ENCODE measurements at places on chromosomes 11 and 22.
A peak's percentile ranks its signal among the peaks of the same experiment; 100 is the strongest.

- no peak for DNase-seq
Measured at GRCh38 chr22:48592488-48592887, 1235.2 kb downstream of the BRD1 start.

- DNase-seq = no peak
Measured at GRCh38 chr11:121341609-121342008, 49.0 kb downstream of the SC5D start.

- DNase-seq = no peak
Measured at GRCh38 chr22:49660794-49661781, 166.6 kb downstream of the BRD1 start.

- DNase-seq = no peak
Measured at GRCh38 chr11:122197066-122197987, 81.3 kb upstream of the BLID start.

DNA sequence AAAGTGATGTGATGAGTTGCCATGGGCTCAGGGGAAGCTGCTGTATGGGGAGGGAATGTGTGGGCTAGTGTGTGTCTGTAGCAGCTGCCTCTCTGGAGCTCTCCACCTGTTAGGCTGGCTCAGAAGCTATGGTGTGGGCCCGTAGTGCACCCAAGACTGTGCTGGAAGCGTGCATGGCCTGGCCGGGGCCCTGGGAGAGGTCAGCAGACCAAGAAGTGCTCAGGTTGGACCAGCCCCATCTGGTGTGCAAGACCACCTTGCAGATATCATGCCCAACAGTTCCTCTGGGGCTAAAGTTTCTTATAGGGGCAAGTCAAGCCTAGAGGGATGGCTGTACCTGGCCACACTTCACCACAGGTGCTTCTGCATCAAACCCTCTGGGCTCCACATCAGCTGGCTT lies 274.4 kb upstream of the CCDC179 start:
- DNase-seq = no peak

DNA sequence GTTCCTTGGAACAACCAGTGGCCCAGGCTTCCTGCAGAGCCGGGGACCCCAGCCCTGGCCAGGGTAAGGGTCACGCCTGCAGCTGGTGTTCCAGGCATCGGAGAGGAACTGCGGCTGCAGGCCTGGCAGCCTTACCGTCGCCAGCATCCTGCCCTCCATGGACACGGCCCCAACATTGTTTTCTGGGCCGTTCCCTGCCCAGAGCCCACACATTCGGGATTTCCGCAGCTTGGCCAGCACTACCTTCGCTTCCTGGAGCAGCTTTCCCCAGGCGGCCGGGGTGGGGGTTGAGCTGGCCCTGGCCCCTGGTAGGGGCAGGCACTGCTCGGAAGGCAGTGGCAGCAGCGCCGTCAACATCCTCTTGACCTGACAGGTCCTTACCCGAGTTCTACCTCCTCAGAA lies 17.7 kb downstream of the TXN2 start:
- DNase-seq = no peak

DNA sequence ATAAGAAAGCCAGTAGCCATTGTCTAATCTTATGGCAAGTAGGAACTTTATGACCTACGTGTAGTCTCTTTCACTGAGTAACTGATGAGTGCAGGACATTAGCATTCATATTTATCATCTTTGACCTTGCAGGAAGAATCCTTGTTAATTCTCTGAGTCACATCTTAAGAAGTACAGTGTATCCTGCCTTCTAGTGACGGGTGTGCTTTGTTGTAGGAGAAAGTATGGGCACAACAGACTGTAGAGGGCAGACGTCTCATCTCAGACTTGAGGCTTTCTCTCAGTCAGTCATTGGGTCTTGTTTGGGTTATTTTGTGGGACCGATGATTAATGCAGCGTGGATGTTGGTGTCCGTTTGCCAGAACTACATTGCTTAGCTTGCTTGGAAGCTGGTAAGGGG lies 6.8 kb downstream of the RNF214 start:
- DNase-seq = no peak

GRCh38 chr11:43643898-43644620 lies 36.5 kb upstream of the HSD17B12 start:
- DNase-seq = peak; percentile 79

GRCh38 chr11:118921121-118921928 lies 4.4 kb downstream of the BCL9L start:
- no peak for DNase-seq

- DNase-seq = no peak
Measured at GRCh38 chr11:111520560-111520959, 6.0 kb downstream of the HOATZ start.

- no peak for DNase-seq
Measured at GRCh38 chr11:108037211-108037610, 28.5 kb downstream of the CUL5 start.

DNA sequence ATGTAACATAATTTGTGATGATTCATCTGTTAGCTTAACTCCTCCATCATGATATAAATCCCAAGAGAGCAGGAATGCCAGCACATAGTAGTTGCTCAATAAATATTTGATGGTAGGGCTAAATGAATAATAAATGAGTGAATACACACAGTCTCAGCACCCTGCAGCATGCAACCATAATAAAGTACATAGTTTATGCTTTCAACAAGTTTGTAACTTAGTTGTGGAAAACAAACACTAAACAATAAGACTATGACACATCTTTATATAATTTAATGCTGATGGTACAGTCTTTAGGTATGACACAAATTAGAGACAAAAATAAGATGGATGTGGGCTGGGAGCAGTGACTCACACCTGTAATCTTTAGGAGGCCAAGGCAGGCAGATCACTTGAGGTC lies 3.8 kb downstream of the ALKBH8 start:
- no peak for DNase-seq

DNA sequence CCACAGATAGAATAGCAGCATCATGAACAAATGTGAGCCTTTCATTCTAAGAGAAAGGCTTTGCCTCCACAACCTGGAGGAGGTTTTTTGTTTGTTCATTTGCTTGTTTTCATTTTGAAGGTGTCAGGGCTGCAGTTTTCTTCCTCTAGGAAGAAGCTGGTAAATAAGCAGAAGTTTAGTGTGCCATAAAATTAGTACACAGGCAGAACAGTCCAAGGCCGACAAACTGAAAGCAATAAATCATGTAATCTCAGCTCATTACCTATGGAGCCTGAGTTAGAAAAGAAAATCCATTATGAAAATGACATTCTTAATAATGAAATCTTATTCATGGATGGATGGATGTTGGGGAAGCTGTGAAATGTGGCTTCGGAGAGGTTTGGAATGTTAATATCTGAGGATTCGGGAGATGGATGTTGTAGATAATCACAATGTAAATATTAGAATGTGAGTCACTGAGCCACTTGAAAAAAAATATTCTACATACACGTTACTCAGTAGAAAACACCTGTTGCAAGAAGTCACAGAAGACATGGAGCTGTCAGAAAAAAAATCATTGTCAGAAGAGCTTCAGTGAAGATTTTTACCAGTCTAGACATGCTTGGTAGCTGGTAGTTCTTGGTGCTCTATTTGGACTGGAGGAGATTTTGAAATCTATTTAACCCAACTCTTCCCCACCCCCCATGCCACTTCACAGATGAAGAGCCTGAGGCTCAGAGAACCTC lies 15.0 kb upstream of the ZDHHC13 start:
- DNase-seq = no peak

- no peak for DNase-seq
Measured at GRCh38 chr11:28618416-28618815, 510.2 kb downstream of the METTL15 start.

DNA sequence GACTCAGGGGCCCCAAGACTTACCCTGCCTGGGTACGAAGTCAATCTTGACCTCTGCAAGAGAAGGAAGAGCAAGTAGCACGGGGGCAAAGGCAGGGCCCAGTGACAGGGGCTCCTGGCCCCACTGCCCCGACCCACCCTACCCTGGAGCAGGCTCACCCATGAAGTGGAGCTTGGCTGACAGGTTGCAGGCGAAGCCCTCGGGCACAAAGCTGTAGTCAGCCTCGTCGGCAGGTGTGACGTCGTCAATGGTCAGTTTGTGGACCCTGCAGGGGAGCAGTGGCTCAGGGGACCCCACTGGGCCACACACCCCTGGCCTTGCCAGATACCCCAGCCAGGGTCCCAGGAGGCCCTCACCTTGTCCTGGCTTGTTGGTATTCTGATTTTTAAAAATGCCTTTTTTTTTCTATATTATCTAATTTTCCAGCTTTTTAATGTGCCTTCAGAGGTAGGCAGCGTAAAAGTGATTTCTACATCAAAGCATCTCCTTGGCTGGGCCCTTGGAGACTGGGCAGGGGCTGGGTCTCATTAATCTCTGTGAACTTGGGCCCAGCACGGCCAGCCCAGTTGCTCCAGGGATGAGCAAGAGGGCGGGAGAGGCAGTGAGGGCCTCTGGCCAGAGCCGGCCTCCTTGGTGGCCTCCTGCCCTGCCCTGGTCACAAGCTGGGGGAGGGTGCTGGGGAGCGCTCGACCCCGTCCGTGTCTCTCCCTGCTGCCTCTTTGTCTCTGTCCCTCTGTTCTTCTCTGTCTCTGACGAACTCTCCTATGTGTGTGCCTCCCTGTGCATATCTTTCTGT lies 11.3 kb downstream of the MYBPC3 start:
- no peak for DNase-seq

- no peak for DNase-seq
Measured at GRCh38 chr11:3353066-3353465, 25.9 kb downstream of the ZNF195 start.

DNA sequence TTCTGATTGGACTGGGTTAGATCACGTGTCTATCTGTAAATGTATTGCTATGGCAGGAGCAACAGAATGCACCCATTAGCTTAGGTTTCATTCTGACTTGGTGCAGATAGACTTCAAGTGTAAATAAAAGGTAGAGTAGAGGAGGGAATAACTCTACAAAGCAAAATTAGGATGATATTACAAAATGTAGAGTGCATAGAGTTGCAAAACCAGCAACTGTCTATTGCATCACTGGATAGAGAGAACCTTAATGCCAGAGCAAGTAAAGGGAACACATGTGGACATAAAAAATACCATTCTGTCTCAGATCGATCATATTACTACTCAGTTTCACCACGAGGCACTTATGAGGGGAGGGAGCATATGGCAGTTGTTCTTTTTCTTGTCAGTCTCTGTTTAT lies 22.0 kb upstream of the CAT start:
- no peak for DNase-seq

- no peak for DNase-seq
Measured at GRCh38 chr22:32569956-32570355, 95.3 kb downstream of the FBXO7 start.

DNA sequence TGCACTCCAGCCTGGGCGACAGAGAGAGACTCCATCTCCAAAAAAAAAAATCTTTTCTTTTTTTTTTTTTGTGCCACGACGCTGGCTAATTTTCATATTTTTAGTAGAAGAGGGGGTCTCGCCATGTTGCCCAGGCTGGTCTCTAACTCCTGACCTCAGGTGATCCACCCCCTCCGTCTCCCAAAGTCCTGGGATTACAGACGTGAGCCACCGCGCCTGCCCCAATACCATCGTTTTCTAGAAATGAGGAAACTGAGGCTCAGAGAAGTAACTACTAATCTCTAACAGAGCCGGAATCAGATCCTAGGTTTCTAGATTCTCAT lies 13.5 kb downstream of the SSH3 start:
- no peak for DNase-seq

DNA sequence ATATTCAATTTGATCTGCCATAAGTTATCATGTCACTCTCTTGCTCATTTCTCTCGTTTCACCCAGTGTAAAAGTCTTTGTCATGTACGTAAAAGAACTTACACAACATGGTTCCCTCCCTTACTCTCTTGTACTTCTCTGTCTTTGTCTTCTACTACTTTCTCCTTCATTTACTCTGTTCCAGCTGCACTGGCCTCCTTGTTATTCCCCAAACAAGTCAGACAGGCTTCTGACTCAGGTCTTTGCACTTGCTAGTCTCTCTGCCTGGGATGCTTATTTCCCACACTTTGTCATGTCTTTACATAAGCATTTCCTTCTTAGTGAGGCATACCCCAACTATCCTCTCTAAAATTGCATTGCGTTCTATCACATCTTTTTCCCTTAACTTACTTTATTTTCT lies 117.3 kb downstream of the CYP2R1 start:
- DNase-seq = no peak

- no peak for DNase-seq
Measured at GRCh38 chr22:24402460-24403192, 24.8 kb upstream of the ADORA2A start.

DNA sequence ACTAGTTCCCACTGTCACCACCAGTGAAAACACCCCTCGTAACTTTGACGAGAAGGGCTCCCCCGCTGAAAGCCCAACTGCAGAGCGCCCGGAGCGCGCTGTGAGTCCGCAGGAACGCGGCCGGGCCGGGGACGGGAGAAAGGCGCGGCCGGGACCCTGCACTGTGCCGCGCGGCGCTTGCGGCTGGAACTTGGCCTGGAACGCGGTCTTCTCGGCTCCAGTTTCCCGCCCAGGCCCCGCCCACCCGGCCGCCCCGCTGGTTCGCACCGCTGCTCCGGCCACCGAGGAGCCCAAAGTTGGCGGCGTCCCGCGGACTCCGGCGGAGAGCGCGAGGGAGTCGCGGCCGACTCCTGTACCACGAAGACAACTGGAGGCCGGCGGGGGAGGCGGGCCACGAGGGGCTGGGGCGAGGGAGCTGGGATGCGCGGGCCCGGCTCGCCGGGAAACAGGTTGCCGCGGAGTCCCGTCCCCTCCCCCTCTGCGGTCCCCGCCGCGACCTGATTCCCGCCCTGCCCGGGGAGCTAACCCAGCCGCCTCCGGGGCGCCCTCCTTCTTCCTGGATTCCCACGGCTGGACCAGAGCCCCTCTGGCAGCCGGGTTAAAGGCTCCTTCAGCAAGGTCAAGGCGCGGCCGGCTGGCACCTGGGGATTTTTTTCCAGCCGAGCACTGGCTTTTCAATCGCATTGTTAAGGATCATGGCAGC lies 3.4 kb downstream of the TENM4 start:
- DNase-seq = no peak

GRCh38 chr22:32926600-32926999 lies 125.1 kb downstream of the TIMP3 start:
- no peak for DNase-seq

GRCh38 chr22:47114813-47115517 lies 352.5 kb downstream of the TBC1D22A start:
- DNase-seq = no peak

DNA sequence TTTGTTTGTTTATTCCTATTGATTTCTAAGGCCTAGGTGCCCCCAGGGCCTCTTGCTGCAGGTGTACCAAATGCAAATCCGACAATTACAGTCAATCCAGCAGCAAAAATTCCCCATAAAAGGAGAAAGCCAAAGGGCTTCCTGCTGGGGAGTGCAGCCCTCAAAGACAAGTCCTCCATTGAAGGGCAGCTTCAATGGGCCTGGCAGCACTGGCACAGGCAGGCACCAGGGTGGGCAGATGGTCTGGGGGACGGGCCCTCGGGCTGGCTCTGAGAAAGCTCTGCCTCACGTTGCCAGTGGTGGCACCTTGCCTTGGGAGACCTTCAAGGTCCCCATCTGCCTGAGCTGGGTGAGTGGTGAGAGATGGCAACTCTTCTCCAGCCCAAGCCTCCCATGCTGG lies 128.0 kb downstream of the DSCAML1 start:
- peak; percentile 54 for DNase-seq

GRCh38 chr22:23305922-23306374 lies 125.6 kb downstream of the BCR start:
- DNase-seq = peak; percentile 85

GRCh38 chr22:24040946-24041345 lies 29.8 kb downstream of the CABIN1 start:
- no peak for DNase-seq

- no peak for DNase-seq
Measured at GRCh38 chr22:41380993-41381328, 781 bp upstream of the TEF start.

Measured in C1 segment of cervical spinal cord (tissue), 14 donors.